Fibroblast of upper back skin (primary cell): ENCODE measurements at places on chromosomes 6 and 20.

DNA sequence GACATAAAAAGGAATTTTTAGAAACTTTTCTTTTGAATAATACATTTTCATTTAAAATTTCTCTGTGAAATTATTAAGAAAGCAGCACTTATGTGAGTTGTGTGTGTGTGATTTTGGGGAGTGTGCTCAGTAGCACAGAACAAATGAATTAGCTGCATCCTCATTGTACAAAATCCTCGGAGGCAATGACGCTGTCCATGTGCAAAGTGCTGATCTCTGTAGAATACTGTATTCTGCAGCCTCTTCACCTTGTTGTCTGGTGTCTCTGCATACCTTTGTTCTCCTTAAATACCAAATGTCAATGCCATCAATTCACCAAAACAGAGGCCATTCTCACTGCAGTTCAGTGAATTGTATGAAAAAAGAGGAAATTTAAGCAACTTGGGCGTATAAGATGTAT, 838.4 kb downstream of the QKI start:
- peak; percentile 9 for DNase-seq

DNA sequence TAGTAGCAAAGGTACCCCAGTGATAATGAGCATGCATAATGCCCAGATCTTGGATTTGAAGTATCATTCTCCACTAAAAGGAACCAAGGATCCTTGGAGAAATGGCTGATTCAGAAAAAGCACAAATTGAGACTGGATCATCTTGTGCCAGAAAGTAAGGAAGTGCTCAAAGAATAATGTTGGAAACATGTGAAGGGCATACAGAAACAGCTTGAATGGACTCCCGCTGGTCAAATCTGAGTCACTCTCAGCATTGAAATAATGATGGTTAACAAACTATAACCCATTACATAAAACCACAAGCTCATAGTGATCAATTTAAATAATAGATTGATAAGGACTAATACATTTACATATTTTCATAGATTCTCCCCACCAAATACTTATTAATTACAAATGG, 3.6 kb upstream of the OSTM1 start:
- no peak for DNase-seq

GRCh38 chr20:48606841-48607543, 220.8 kb downstream of the PREX1 start:
- no peak for DNase-seq

DNA sequence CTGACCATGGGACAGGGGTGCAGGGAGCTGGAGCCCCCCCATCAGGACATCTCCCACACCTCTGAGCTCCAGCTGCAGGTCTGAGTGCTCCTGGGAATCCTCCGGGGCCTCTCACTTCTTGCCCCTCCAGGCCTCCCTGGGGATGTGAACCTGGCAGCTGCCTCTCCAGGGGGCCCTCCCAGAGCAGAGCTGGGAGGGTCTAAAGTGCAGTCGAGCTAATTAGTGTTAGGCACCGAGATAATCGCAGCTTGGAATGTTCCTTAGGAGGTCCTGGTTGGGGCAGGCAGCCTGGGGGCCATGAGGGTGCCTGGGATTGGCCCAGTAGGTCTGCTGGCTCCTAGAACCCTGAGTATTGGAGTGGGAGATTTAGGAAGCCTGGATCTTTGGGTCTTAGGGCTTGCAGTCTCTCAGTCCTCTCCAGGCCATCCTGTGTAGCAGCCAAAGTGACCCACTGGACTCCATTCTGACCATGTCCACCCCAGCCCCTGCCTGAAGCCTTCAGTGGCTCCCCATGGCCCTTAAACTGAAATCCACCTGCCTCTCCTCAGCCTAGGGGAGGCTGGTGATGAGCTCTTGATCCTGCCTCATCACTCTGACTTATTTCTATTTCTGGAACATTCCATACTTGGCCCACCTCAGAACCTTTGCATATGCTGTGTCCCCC, 26.0 kb downstream of the CEBPB start:
- DNase-seq = no peak

GRCh38 chr20:53578492-53579222, 15.0 kb downstream of the ZNF217 start:
- peak; percentile 88 for DNase-seq

DNA sequence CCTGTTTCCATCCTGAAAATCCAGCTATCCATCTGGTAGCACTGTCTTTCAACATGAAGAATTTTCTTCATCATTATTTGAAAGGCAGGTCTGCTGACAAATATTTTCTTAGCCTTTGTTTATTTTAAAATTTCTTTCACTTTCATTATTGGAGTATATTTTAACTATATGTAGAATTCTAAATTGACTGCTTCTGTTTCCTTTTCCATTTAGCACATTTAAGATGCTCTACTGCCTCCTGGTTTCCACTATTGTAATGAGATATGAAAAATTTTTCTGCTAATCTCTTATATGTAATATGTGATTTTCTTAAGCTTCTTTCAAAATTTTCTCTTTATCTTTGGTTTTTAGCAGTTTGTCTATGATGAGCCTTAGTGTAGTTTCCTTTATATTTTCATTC, 97.3 kb downstream of the TBC1D32 start:
- DNase-seq = no peak

DNA sequence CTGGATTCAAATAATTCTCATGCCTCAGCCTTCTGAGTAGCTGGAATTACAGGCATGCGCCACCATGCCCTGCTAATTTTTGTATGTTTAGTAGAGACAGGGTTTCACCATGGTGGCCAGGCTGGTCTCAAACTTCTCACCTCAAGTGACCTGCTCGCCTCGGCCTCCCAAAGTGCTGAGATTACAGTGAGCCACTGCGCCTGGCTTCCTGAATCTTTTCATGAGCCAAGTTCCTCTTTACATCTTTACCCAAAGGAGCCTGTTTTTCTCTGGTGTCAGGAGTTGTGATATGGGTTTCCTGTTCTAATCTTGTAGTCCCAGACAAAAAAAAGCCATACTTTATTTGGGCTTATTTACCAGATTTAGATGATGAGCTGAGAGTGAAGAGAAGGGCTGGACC, 34.4 kb downstream of the PCNA start:
- DNase-seq = no peak

GRCh38 chr6:130693944-130694343, 133.3 kb upstream of the SMLR1 start:
- no peak for DNase-seq

GRCh38 chr6:161853657-161854056, 579.8 kb upstream of the AGPAT4 start:
- no peak for DNase-seq

GRCh38 chr6:143179901-143180612, 119.4 kb downstream of the AIG1 start:
- no peak for DNase-seq

- no peak for DNase-seq
Measured at GRCh38 chr20:19897891-19898290, 119.3 kb upstream of the NAA20 start.

DNA sequence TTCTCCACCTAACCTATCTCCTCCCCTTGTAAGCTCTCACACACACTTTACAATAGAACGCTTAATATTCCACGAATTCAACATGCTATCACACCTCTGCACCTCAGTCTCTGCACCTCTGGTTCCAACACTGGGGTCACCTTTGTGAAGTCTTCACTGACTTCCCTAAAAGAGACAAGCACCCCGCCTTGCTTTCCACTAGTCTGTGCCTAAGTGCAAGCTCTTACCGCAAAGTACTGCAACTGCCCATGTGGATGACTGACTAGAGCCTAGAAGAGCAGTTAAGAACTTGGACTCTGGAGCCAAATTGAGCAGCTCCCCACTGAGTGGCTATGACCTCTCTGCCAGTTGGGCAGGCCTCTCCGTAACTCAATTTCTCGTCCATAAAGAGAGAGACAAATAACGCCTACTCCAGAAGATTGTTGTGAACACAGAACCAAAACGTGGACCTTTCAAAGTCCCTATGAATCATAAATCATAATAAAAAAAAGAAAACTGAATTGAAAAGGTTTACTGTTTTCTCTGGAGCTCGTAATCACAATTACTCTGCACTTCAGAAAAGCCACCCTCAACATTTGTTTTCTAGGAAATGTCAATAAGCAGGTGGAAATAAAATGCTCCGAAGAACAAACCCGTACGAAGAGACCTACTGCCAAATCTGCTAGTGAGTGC, 1.2 kb downstream of the IFNGR1 start:
- peak; percentile 10 for DNase-seq

- DNase-seq = no peak
Measured at GRCh38 chr6:169220068-169220964, 33.3 kb downstream of the THBS2 start.

DNA sequence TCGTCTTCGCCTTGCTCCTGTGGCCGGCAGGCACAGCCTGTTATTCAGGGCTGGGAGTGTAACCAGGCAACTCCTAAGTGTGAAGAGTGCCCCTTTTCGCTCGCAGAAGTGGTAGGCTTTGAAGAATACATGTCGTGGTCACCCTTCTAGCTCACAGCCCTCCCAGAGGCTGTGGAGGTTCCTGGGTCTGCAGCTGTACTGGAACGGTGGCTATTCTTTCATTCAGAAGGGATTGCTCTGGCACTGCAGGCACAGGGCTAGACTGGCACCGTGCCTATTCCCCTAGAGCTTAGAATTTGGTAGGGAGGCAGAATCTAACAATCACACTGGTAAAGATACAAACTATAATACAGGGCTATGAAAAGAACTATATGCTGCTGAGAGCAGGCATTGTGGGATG, 1.1 kb upstream of the SRSF12 start:
- no peak for DNase-seq

DNA sequence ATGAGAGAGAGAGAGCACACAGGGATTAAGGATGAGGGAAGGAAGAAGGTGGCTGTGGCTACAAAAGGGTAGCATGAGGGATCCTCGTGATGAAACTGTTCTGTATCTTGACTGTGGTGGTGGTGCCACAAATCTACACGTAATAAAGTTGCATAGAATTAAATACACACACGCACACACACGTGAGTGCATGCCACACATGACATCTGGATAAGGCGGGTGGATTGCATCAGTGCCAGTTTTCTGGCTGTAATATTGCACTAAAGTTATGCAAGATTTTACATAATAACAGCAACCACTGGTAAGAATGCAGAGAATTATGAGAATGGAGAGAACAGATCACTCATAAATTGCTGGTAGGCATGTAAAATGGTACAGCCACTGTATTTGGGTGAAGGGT, 16.9 kb upstream of the STK35 start:
- peak; percentile 13 for DNase-seq

DNA sequence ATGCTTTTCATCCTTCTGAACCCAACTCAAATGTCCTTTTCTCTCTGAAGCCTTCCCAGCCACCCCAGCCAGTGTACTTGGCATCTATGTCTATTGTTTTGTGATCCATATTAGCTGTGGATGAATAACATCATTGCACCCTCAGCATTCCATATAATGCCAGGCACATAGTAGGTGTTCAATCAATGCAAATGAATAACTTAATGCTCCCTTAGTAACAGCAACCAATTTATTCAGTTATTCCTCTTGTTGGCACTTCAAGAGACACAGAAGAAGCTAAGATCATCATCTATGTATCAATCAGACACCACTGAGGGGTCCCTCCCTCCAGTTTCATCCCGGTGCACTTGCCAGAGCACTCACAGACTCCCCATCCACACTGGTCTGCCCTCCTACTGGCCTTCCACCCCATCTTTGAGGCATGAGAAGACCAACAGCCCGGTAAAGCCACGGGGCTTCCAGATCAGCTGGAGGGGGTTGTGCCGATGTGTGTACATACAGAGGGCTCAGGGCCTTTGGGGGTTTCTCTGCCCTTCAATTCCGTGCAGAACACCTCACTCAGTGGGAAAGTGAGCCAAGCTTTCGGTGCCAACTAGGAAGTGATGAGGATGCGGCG, 2.4 kb upstream of the TAF8 start:
- no peak for DNase-seq

DNA sequence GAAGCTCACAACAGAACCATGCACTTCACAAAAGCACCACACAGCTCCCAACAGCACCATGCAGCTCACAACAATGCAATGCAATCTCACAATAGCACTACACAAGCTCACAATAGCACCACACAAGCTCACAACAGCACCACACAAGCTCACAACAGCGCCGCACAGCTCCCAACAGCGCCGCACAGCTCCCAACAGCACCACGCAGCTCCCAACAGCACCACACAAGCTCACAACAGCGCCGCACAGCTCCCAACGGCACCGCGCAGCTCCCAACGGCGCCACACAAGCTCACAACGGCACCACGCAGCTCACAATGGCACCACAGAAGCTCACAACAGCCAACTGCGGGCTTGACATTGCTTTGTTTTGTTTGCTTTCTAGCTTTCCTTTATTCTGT, 198.1 kb downstream of the DLL1 start:
- DNase-seq = no peak

DNA sequence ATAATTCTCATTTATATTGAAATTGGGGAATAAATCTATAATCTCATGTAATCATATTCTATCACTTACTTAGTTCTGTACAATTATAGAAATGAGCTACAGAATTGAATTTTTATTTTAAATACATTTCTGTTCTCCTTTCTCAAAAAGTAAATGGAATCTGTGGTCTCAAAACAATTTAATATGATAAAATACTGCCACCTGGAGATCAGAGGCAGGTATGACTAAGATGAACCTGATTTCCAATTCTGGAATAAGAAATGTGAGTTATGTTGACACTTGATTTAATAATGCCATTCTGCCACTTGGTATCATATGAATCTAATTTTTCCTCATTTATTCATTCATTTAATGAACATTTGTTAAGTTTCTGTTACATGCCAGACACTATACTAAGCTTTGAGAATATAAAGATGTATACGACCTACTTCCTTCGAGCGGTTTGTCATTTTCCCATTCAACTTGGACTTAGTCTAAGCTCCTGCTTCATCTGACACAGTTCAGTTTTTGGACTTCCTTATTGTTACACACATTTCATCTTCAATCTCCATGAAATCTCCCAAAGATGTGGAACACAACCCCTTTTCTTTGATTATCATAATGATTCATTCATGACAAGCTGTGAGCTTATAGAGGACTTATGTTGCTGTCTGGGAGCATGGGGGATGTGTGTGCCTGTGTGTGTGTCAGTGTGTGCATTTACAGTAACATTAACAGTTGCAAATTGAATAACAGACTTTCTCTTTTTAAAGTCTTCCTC, 7.5 kb upstream of the CCDC28A start:
- peak; percentile 47 for DNase-seq

- no peak for DNase-seq
Measured at GRCh38 chr6:165321555-165322145, 12.2 kb upstream of the C6orf118 start.

DNA sequence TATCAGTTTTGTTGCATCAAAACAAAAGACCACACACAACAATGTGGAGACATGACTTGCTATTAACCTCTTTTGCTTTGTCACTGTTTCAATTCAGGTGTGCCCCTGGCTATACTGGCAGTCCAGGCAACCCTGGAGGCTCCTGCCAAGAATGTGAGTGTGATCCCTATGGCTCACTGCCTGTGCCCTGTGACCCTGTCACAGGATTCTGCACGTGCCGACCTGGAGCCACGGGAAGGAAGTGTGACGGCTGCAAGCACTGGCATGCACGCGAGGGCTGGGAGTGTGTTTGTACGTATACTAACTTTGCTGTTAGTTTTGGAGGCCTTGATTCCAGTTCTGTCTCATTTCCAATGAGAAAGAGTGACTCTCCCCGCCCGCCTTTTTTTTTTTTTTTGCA, 356.9 kb downstream of the ARHGAP18 start:
- no peak for DNase-seq

- no peak for DNase-seq
Measured at GRCh38 chr6:14707276-14707675, 538.6 kb upstream of the JARID2 start.

GRCh38 chr6:14055541-14055940, 62.0 kb upstream of the CD83 start:
- DNase-seq = no peak

- peak; percentile 23 for DNase-seq
Measured at GRCh38 chr6:39610221-39610620, 115.0 kb downstream of the KIF6 start.
